ENCODE measurements at places on chromosomes 12 and 14.

- no peak for DNase-seq
These were observed 141.3 kb downstream of the EMP1 start for GRCh38 chr12:13337791-13338190.

- DNase-seq = no peak
These were observed 40.3 kb upstream of the RCOR1 start for GRCh38 chr14:102551995-102552705.

GRCh38 chr12:118558941-118559340 lies 182.6 kb downstream of the SUDS3 start:
- no peak for DNase-seq

DNA sequence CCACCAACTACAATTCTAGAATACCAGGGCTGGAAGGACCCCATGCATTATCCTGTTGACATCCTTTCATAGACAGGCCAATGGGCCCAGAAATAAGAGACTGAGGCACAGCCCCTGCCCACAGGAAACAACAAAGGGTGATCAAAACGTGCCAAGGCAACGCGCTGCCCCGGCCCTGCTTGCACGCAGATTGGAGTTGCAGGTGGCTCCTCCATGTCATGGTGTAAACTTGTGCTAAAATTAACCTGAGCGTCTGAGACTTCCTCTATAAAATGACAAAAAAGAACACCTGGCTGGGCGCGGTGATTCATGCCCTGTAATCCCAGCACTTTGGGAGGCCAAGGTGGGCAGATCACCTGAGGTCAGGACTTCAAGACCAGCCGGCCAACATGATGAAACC lies 30.1 kb downstream of the SPRING1 start:
- no peak for DNase-seq

GRCh38 chr12:52423661-52424500 lies 10.3 kb downstream of the KRT75 start:
- DNase-seq = no peak

DNA sequence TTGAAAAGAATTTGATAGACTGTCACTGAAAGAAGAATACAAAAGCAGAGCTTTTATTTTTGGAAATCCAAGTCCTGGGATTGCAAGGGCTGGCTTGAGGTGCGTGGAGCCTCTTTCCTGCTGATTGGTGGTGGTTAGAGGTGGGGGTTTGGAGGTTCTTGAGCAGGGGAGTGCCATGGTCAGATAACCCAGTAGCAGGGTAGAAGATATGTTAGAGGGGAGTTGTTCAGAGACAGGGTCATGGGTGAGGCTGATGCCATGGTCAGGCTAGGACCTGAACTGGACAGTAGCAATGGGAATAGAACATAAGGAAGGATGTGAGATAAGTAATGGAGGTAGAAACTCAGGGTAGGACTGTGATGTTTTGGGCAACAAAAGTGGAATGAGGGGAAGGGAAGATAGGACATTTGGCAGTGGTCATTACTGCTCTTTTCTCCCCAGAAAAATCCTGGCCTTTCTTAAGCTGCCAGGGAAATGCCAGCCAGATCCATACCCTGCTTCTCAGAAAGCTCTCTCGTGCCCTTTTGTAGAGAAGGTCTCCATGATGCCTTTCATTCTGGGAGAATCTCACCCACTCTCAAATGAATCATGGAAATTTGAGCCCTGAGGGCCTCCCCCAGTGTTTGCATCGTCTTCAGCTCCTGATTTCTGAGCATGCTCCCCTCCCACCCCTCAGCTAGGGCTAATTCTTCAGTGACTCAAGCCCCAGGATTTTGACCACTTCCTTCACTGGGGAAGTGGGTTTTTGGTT lies 9.5 kb downstream of the EMP1 start:
- no peak for DNase-seq

GRCh38 chr12:22731236-22731635 lies 106.3 kb downstream of the ETNK1 start:
- no peak for DNase-seq

DNA sequence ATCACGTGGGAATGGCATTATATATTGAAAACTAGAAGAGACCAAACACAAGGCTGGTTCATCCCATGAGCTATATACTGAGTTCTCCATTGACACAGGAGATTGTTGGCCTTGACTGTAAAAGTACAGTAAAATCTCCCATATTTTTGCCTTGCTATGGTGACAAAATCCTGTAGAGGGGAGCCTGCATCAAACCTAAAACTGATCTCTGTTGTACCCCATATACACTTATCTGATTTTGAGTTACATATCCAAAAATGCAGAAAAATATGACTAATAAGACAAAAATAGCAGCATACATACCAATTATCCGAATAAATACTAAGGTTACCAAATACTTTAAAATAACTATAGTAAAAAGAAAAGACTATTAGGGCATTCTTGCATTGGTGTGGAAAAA lies 60.4 kb downstream of the TMTC3 start:
- DNase-seq = no peak

DNA sequence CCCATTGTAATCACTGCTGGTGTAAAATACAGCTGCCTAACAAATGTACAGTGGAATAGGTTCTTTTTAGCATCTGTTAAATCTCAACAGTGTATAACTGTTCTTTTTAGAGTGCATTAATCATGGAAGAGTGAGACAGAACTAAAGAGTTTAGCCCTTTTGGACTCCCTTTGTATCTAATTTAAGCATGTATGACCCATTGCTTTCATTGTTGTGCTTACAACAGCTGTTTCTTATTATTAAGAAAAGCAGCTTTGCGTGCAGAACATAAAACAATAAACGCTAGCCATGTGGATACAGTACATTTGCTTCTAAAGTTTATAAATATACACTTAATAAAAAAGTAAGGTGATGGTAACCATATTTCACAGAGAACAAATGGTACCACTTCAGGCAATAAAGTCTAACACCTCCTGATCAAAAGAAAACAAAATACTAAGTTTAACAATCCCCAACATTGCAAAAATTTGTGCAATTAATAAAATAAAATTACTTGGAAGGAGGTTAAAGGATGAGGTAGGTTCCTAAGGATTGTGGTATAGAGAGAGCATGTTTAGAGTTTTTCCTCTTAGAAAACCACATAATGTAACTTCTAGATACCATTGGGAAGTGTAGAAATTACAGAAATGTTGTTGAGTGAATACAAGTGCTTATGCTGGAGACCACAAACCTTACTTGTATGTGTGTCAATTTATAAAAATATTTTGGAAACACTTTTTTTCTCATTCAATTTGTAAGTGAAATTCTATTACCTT lies 448.7 kb downstream of the SLC6A15 start:
- no peak for DNase-seq

- no peak for DNase-seq
These were observed 15.6 kb downstream of the RCOR1 start for GRCh38 chr14:102608064-102608446.

DNA sequence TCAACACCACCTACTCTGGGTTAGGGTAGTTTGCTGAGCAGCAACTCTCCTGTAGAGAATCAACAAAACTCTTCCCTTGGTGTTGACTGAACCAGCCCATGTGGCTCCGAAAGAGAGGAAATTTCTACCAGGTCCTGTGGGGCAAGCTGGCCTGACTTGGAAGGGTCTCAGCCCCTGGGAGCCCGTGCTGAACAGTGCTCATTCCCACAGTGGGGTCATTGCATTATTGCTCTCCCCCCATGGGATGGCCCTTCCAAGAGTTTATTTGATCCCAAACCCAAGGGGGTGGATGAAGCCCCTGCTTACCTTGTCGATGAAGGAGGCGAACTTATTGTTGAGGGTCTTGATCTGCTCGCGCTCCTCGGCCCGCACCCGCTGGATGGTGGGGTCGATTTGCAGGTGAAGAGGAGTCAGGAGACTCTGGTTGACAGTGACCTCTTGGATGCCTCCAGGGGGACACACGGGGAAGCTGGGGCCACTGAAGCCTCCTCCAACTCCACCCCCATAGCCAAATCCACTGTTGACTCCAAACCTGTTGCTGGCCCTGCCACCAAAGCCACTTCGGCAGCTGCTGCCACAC lies 580 bp downstream of the KRT75 start:
- DNase-seq = no peak

GRCh38 chr14:72887514-72887913 lies 6.4 kb downstream of the DPF3 start:
- DNase-seq = no peak

DNA sequence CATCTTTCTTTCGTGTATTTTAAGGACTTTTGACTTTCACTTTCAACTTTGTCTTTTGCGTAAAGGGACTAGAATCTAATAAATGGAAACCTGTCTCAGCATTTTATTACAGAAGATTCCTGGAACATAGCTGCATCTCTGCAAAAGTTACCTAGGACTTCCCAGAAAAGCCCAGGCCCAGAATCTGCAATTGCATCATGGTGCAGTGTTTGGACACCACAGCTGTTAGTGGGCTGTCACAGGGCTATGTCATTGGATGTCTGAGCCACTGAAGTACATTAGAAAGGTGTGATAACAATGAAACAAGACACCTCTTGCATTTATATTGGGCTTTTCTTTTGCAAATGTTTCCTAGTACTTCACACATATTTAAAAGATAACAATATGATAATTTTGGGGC lies 199.9 kb upstream of the IGF1 start:
- DNase-seq = no peak

DNA sequence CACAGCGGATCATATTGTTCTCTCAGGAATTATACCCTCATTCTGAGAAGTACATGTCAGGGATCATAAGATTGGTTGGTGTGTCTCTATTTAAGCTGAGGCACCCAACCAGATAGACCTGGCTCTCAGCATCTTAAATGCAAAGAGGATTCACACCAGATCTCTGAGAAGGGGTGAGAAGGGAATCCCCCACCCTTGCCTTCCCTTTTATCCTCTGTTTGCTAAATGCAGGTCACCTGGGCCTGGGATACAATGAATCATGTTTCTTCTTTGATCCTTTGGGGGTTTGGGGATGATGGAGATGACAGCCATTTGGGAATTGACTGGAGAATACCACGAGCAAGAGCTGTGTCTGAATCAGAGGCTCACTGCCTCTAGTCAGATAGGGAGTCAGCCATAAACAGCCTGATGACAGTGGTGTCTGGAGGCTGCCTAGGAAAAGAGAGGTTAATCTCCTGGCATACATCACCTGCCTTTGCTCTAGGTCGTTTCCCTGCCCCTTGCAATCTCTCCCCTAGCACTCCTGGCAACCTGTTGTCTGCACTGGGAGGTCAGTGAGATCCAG lies 11.2 kb upstream of the PDE1B start:
- DNase-seq = no peak

GRCh38 chr14:68919129-68919927 lies 59.8 kb downstream of the ACTN1 start:
- no peak for DNase-seq

- no peak for DNase-seq
These were observed 11.8 kb upstream of the CDK2AP1 start for GRCh38 chr12:123283461-123283860.

DNA sequence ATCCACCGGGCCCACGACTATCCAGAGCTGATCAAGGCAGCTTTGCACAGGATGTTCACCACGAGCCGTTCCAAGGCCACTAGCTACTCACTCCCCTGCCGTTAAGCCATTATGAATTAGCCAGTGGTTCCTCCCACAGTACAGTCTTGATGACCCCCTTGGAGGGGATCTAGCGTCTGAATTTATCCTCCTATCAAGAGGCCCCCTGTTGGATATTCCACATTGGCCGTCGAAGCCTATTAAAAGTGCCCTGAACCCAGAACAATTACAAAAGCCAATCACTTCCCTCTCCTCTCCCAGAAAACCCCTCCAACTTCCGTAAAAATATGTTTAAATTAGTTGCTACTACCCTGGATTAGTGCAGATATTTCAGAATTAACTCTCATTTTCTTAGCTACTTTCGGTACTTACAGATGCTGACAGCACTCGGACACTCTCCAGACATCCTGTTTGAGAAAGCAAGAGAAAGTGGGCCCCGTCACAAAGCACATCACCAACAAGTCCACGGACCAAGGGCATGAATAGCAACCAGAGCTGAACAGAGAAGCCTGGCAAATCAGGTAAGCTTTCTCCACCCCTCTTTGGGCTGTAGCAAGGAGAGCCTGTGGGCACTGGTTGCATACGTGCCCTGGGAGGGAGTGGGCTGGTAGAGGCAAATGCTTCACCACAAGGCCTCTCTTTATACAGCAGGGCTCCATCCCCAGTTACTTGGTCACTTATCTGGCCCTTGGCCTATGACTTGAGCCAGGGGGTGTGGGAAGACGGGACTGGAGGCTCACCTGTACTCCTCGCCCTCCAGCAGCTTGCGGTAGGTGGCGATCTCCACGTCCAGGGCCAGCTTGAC lies 5.3 kb downstream of the KRT3 start:
- no peak for DNase-seq

DNA sequence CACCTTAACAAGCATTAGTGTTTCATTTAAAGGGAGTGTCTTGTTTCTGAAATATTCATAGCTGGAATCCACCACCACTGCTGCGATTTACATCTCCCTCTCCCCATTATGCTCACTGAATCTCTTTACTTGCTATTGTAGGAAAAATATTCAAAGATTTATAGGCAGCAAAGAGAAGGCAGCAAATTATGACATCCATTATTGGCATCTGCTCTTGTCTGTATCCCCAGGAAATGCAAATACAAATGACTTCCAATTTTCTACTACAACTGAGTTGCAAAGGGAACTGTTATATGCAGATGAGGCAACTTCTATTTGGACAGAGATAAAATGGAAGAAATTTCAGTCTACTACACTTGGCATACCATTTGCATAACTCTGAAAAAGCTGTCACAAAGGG lies 88.4 kb upstream of the PRKD1 start:
- DNase-seq = no peak

DNA sequence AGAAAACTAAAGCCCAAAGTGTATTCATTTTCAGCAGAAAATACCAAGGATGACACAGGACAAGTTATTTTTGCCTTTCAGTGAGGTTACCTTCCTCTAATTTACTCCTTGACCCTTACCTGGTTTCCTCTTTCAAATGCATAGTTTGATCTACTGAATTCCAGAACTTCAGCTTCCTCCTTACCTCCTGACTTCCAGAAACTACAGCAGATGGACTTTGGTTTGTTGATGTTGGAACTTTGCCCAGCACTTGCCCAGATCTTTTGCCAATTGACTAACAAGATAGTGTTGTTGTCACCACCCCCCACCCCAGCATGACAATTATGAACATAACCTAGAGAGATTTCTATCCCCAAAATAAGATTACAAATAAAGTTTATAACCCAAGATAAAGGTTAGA lies 63.2 kb downstream of the NAV3 start:
- no peak for DNase-seq

DNA sequence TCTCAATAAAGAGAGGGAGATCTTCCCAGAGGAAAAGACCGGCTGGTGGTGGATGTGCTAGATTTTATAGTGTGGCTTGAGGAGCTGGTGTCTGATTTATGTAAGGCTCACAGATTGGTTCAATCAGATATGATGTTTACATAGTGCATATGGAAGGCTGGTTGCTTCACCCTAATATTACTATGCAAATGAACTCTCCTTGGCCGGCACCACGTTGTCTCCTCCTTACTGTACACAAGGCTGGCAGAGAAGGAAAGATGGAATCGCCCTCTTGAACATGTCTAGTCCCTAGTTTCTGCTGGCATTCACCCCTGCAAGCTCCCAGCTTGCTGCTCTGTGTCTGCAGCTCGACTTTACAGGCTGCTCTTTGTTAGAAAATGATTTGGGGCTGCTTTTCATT lies 8.9 kb downstream of the FAM186A start:
- no peak for DNase-seq

DNA sequence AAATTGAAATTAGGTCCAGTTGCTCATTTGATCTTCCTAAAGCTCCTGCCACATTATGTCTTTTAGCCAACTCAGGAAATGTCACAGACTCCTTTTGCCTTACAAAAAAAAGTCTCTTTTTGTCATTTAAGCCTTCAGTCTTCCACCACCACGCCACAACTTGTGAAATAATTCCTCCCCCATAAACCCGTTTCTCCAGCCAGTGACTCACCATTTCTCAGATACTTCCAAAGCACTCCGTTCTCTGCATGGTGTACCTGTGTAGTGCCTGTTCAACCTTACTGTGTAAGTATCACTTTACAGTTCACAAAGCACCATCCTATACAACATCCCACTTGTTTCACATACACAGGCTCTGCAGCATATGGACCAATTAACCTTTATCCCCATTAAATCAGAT lies 139.5 kb upstream of the AEBP2 start:
- DNase-seq = no peak
